Islet precursor cell (in vitro differentiated cells): ENCODE measurements at places on chromosomes 4 and X.

DNA sequence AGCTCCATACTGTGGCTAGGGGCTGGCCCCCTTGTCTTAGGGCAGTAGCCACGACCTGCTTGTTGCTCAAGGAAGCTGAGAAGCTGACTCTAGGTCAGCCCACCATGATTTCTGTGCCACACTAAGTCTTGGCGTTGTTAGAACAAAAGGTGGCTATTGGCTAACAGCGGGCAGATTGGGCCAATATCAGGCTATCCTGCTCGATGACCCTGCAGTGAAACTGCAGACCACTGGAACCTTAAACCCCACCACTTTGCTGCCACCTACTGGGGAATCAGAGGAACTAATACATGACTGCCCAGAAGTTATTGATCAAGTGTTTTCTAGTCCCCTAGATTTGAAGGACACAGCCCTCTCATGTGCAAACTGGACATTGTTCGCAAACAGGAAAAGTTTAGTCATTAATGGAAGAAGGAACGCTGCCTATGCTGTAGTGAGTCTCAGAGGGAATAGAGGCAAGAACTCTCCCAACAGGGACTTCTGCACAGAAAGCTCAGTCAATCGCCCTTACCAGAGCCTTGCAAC lies 17.0 kb upstream of the PAPSS1 start:
- peak; percentile 83 for DNase-seq

- no peak for DNase-seq
Measured at GRCh38 chrX:11138498-11139390, 27.6 kb downstream of the HCCS start.

DNA sequence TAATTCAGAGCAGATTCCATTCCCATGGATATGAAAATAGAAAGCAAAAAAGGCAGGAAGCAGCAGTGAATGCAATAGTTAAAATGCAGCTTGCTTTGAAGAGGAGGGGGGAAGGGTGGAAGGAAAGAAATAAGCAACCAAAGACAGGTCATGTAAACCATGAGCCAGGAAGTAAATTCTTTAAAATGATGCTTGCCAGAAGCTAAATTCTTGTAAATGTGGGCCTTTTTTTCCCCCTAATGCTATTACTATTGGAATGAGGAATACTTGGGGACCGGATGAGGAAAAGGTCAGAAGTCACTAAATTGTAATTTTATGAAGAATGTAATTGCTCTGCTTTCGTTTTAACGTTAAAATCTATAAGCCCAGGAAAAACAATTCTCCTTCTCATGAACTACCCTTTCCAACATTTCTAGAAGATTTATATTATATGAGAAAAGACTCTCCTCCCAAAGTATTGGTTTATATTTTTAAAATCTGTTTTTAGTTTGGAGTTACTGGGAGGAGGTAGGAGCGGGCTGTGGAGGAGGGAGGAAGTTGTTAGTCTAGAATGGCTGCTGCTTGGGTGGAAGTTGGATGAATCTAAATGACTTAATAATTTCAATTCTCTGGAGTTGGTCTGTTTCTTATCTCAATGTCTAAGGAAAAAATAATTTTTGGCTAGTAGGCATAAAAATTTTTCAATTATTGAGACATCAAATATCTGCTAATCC lies 77.6 kb upstream of the PCDH18 start:
- DNase-seq: no peak

DNA sequence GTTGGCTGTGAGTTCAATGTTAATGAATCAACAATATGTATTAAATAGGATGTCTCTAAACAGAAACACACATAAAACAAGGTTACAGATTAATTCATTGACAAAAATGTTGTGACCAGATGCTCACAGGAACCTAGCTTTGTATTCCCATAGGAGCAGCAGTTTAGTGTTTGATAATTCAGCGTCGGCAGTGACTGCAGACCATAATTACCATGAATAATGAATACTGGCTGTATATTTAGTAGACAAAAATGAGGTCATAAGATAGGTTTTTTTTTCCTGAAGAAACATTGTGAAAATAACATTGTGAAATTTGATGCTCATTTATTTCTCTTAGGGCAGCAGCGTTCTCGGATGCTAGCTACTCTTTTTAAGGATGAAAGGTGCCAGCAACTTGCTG lies 27.8 kb downstream of the COPS4 start:
- DNase-seq: no peak

DNA sequence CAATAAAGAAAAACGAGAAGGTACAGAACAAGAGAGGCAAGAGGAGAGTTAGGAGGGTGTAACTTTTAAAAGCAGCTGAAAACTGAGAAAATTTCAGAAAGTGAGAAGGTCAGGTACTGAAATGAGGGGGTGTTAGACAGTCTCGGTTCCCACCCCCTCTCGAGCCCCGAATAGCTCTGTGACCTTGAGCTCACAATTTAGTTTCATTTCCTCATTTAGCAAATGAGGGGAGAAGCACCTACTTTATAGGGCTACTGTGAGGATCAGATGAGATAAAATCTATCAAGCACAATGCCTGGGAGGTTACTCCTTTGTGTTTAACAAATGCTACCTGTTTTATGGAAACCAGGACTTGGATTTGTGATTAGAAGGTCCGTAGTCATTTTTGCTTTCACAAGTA lies 4.9 kb downstream of the UGT8 start:
- DNase-seq: no peak

DNA sequence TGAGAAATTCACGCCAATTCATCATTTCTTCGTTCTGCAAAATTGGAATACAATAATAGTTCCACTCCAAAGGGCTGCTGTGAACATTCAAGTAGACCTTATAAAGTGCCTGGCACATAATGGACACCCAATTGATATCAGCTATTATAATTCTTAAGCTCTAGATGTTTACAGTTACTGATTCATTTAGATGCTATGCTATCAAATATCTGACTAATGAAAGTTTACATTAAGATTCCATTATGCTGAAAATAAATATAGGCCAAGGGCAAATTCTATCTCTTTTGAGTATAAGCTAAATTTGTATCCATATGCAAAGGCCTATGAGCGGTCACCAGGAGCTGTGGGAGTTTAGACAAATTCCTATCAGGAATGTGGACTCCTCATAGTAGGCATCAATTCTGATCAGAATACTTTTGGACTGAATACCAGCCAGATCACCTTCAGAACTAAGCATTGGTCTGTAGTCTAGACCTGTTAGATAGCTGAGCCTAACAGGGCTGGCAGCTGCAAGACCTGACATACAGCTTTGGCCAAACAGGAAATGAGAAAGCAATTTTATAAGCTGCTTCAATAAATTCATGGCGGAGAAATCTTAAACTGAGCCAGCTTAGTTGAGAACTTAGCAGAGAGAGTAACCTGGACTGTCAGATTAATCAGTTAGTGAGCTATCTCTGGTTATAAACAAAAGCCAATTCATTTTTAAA lies 384.3 kb upstream of the ACTRT1 start:
- DNase-seq: no peak

DNA sequence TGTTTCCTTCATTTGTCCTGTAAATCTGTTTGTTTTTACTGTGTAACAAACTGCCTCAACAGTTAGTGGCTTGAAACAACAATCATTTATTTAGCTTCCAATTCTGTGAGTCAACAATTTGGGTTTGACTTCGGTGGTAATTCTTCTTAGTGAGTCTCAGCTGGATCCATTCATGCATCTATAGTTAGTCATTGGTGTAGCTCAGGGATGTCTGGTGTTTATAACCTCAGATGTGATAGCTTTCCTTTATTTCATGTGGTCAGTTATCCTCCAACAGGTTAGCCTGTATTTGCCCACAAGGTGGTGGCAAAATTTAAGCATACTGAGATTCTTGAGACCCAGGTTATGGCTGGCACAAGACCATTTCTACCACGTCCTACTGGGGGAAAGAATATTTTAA lies 1267.2 kb downstream of the RAPGEF2 start:
- no peak for DNase-seq

DNA sequence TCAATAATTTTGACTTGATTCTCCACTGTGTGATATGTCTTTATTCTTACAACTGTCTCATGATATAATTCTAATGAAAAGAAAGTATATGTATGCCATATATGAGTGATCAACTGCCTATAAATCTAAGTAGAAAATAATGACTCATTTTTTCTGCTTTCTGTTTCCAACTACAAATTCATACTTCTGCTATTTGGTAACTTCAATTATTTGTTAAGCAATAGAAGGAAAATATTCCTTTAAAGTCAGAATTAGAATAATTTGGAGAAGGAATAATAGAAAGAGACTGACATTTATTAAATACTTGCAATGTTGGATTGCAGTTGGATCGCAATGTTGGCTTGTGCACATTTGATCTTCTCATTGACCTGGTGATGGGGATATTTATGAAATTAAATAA lies 204.2 kb upstream of the PACRGL start:
- no peak for DNase-seq

GRCh38 chr4:182560358-182560757 lies 317.2 kb downstream of the TENM3 start:
- no peak for DNase-seq

DNA sequence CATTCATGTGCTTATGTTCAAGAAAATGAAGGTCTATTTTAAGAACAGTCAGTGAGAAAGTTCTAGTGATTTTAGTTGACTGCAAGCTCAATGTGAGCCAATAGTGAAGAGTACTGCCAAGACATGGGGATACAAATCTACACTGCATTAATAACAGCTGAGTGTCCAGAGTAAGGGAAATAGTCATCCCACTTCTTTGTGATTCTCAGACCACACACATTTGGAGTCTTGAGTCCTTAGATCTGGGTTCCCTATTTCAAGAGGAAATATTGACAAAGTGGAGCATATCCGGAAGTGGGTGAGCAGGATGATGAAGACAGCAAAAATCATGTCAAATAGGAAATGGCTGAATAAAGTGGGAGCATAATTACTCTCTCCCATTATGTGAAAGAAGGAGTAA lies 171.1 kb downstream of the LARP7 start:
- DNase-seq: no peak

- DNase-seq: no peak
Measured at GRCh38 chrX:136572030-136572429, 40.0 kb downstream of the VGLL1 start.

DNA sequence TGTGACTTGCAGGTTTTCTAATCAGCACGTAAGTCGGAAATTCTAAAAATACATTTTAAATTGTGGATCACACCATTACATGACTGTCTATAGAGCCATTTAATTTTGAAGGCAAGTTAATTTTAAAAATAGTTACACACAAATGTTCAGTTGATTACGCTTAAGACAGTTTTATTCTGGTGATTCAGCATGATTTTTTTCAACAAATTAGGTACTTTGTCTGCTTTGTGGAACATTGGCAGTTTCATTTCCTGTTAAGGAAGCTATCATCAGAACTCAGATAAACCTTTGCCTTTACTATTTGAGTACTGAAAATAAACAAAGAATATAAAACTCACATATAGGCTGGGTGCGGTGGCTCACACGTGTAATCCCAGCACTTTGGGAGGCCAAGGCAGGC lies 19.5 kb downstream of the SAT1 start:
- DNase-seq: no peak

GRCh38 chr4:137529432-137529831 lies 2.9 kb downstream of the PCDH18 start:
- no peak for DNase-seq

DNA sequence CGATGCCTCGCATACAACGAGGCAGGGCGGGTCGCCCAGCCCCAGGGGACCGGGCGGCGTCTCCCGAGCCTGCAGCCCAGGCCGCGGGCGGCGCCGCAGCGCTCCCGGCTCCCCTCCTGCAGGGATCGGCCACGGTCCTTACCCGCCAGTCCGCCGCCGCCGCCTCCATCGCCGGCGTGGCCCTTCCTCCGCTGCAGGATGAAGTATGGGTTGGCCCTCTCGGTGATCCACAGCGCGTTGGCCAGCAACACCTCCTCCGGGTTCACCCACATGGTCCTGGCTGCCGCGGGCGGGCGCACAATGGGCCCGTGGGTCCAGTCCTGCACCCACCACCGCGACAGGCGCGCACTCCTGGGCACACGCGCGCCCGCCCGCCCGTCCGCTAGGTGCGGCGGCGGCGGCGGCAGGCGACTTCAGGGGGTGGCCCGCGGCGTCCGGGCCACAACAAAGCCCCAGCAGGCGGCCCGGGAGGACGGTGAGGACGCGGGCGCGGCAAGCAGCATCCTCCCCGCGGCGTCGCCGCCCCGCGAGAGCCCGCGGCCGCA lies 339 bp downstream of the TBC1D9 start:
- DNase-seq: peak; percentile 77
